ENCODE measurements at places on chromosomes 3 and 15. TPM values are rescaled to one million over a fixed set of nuclear protein-coding genes. Genes with fewer than 3 reads are reported as not detected.

Gene MUC4
- not detected for total RNA-seq

Gene TMC3
- not detected for total RNA-seq

Gene ITGA11
- 22.0 TPM for total RNA-seq

Gene NANOGP8
- 0.29 TPM for total RNA-seq

Gene ANKUB1
- not detected for total RNA-seq

Gene PEX11A
- total RNA-seq = 3.5 TPM

Gene RAD54L2
- 11.5 TPM for total RNA-seq

- DNase-seq = no peak
Measured at GRCh38 chr3:44026220-44026865, 215.3 kb upstream of the TOPAZ1 start.

DNA sequence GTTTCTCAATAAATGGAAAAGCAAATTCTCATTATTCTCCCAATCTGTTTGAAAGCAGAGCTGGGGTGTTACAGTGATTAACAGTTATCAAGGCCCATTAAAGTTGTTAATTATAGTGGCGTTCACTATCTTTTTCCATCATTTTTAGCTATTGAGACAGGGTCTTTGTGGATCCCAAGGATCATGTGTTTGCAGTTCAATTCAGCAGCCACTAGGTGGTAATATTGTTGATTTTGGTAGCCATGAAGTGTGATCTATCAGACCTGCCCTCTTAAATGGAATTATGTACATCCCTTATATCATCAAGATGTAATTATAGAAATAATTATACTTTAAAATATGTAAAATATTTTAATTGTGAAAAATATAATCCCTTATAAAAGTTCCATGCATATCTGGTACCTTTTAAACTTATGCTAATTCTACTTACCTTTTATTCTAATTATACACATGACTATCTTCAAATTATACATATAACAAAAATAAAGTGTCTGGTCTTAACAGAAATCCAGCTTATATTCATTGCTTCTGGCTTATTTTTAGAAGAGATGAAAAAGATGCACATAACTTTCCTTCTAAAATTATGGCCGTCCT, 126.4 kb downstream of the GREM1 start:
- DNase-seq = no peak

DNA sequence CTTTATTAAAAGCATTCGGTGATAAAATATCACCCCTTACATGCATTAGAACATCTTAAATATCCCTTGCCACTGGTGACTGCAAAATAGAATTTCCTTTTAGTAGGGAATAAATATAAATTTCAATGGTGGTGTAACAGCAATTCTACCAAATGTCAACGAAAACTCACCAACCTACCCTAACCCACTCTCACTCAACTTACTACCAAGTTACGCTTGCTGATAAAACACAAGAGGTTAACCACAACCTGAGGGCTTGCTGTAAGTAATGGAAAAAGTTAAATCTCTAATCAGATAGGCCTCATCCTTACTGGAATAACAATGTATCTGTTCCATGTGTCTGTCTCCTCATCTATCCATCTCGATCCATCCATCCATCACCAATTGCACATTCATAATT, 274.7 kb downstream of the FOXP1 start:
- DNase-seq = no peak

GRCh38 chr3:156676768-156677479, 2.5 kb downstream of the TIPARP start:
- DNase-seq = no peak

DNA sequence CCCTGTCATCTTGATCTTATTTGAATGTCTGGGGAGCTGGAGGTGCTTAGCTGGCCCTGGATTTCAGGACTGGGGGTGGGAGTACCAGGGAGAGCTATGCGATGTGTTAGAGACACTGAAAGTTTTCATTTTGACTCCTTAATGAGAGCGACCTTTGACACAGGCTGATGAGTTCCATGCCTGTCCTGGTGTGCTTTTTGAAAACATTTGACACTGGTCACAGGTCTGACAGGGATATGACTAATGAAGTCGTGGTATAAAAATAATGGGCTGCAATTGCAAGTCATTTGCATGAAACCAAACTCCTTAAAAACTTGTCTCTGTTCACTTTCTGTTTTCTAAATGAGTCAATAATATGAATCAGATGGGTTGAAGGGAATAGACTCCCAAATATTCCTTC, 81.9 kb downstream of the MECOM start:
- peak; percentile 40 for DNase-seq

DNA sequence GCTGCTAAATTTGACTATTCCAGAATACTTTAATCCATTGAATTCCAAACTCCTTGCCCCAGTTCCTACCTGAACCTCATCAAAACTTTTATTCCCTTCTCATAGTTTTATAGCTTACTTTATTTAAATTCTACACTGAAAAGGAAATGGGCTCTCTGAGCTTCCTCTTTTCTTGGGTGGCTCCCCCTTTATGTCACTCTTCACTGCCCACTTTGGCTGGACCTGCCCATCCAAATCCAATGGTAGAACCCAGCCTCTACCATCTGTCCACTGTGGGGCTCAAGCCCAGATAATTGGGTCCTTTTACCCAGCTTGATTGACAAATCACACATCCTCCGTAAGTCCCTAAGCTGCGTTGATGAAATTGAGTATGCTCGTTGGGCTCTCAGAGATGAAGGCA, 216.5 kb downstream of the BBX start:
- no peak for DNase-seq

- DNase-seq = no peak
Measured at GRCh38 chr15:71494563-71495397, 315.6 kb upstream of the NR2E3 start.

GRCh38 chr15:48891232-48891765, 13.4 kb downstream of the EID1 start:
- DNase-seq = no peak

GRCh38 chr3:13027154-13027553, 46.1 kb downstream of the IQSEC1 start:
- no peak for DNase-seq

GRCh38 chr15:69999392-70000085, 98.2 kb downstream of the TLE3 start:
- no peak for DNase-seq

- DNase-seq = peak; percentile 42
Measured at GRCh38 chr15:58182460-58183163, 44.4 kb downstream of the AQP9 start.

DNA sequence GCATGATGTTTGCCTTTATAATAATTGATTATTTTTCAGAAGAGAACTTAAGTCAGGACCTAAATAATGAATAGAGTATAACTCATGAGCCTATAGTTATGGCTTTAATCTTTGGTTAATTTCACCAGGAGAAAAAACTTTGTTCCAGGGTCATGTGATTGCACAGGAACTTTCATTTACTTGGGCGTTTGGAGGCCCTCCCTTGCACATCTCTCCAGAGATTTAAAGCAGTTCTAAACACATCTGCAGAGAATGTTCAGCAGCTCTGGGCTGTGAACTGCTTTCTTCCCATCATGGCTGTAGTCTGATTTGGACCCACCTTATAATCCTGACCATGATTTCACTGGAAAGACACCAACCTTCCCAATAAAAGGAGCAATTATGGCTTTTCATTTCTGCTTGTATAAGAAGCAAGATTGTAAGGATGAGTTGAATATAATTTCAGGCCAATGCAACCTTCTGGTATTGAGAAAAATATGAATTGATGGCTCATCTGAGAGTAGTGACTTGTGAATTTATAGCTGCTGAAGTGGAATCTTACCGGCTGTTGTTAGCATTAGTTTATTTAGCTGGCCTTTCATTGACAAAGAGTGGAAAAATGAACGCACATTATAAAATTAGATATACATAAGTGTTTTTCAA, 80.9 kb upstream of the PRTG start:
- DNase-seq = peak; percentile 24

- DNase-seq = no peak
Measured at GRCh38 chr15:31555022-31555421, 228.4 kb downstream of the KLF13 start.

DNA sequence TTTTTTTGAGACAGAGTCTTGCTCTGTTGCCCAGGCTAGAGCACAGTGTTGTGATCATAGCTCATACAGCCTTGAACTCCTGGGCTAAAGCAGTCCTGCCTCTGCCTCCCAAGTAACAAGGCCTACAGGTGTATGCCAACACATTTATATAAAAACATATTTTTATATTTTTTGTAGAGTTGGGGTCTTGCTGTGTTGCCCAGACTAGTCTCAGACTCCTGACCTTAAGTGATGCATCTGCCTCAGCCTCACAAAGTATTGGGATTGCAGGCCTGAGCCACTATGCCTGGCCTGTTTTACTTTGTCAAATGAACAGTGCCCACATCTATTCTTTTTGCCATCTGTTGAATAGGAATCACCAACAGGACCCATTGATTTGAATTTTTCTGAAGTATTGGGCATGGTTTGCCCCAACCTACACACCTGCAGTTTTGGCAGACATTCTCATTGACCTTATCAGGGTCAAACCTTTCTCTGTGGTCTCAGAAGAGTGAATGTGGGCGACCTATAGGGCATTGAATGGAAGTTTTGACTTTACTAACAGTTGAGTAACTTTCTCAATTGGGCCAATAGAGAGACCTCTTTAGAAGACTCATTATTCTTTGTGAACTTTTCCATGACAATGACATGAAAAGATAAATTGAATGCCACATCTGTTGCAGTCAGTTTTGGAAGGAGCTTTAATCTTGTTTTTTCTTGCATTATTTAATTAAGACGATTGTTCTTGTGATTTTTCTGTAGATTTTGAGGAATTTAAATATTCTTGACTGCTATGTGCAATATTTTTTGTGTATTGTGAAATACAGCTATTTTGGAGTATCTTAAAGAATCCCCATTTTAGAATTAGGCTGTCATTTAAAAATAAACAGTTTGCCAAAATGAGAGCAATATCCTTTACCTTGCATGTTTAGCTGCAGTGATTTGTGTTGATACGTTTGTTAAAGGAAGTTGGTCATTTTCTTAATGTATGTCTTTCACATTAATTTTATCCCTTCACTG, 2.7 kb downstream of the IREB2 start:
- DNase-seq = no peak

DNA sequence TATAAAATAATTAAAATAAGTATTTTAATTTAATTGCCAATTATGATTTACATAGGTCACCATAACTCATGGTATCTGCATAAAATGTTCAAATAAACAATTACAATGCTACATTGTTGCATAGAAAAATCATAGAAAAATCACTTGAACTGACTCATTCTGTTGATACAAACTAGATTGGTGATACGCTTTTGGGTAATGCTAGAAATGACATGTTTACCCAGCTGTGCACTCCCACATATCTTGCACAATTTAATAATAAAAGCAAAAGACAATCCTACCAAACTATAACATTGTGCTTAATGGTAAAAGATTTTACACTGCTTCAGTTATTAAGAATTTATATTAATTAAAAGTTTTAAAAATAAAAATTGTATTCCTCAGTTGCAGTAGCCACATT, 45.8 kb upstream of the FBXL22 start:
- DNase-seq = peak; percentile 81

GRCh38 chr3:183500319-183500718, 55.2 kb downstream of the KLHL6 start:
- no peak for DNase-seq

DNA sequence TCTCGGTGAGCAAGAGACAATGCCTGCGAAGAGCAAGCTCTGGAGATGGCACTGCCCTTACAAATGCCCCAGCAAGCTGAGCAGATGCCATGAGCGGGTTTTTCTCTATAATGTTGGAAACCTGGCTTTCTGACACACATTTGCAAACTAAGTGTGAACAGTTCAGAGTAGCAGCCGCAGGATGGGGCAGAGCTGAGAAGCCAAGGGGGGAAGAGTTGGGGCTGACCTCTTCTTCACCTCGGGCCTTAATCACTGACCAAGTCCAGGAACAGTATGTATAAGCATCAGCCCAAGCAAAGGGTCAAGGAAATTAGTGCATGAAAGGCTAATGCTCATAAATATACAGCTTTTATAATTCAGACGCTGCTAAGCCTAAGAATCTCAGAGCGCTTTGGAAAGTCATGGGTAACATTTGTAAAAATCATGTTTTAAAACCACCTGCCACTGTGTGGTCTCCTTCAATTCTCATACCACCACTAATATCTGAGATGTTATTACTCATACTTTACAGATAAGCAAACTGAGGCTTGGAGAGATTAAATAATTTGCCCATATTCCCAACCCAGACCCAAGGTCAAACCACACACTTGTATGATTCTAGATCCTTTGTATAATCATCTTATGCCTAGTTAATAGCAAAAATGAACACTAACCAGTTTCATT, 603.4 kb downstream of the FOXP1 start:
- DNase-seq = no peak

DNA sequence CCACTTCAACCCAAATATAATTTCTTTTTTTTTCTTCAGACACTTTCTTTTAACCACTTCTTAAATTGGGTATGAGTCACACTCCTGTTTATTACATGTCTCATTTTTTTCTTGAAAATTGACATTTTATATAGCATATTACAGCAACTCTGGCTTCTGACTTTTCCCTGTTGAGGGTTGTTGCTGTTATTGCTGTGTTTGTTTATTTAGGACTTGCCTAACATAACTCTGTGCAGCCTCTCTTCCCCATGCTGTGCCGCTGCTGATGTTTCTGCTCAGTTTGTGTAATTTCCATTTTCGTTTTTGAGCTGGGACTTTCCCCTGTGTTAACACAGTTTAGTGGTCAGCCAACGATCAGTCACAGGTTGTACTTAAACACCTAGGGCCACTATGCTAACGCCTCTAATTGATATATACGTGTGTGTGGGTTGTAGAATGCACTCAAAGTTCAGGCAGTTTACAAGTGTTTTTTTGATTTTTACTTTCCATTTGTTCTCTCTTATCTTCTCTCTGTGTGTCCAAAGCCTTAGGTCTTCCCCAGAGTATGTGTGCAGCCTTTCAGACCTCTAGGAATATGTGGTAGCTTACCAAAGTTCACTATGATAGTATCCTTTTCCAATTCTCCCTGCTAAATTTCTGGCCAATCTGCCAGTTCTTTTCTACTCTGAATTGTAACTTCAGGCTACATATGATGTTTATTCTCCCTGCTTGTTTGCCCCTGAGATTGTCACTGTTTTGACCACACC, 337.2 kb downstream of the ZBTB20 start:
- DNase-seq = peak; percentile 35

GRCh38 chr3:126551839-126552687, 6.7 kb downstream of the C3orf22 start:
- no peak for DNase-seq

DNA sequence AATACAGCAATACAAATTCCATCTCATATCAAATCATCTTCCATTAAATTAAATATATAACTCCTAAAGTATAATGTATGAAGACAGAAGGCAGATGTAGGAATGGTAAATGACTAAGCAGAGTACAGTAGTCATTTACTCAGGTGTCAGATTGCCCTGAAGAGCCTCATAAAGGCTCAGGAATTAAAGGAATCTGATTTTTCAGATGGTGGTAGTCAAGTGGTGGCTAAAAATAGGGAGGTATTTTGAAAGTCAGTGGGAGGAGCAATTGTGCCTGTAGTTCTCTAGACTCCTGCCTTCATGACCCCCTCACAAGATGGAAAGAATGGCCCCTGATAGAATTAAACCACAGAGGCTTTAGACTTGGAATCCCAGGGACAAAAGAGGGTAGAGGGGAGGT, 142.7 kb upstream of the SYNPR start:
- DNase-seq = no peak
